RPMI7951 (cell line): ENCODE measurements at places on chromosomes 6 and 20. TPM values are rescaled to one million over a fixed set of nuclear protein-coding genes. Genes with fewer than 3 reads are reported as not detected.

DNA sequence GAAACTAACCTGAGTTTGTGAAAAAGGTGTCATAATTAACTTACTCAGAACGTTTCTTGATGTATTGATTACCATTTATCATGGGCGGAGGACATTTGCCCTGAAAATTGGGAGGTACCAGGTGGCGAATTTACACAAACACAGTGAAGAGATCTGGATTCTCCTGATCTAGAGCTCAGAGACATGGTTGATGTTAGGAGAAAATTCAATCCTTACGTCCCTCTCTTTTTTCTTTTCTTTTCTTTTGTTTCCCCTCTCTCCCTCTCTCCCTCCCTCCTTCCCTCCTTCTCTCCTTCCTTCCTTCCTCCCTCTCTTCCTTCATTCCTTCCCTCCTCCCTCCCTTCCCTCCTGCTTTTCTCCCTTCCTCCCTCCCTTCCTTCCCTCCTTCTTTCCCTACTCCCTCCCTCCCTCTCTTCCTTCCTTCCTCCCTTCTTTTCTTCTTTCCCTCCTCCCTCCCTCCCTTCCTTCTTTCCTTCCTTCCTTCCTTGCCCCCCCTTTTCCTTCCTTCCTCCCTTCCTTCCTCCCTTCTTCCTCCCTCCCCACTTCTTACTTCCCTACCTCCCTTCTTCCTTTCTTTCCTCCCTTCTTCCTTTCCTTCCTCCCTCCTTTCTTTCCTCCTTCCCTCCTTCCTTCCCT, 234.1 kb downstream of the OTOR start:
- no peak for DNase-seq

GRCh38 chr6:109347779-109348178, 34.5 kb downstream of the CD164 start:
- no peak for DNase-seq

DNA sequence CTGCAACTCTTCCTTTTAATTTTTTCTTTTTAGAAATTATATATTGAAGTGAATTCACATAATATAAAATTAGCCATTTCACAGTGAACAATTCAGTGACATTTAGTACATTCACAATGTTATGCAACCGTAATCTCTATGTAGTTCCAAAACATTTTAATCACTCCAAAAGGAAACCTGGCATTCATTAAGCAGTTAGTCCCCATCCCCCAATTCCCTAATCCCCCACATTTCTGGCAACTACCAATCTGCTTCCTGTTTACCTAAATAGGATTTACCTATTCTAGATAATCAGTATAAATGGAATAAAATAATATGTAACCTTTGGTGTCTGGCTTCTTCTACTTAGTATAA, 8.5 kb upstream of the DDX27 start:
- DNase-seq = no peak

DNA sequence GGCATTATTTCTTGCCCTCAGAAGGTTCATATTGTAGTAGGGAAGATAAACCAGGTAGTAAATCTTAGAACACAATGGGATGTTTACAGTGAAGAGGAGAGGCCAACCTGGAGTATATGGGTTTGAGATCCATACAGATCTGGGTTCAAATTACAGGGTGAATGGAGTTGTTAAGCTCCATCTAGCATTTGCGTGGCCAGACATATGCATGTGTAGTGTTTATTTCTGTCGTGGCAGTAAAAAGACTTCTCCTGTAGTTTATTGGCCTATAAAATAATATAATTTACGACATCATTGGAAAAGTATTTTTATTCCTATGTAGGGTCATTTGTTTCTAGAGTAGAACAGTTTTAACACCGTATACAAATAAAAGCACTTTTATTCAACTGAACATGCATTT, 25.2 kb upstream of the TULP4 start:
- no peak for DNase-seq

The HAO1 gene
- 0.20 TPM in 1 of 2 replicates, not detected in the other for total RNA-seq

DNA sequence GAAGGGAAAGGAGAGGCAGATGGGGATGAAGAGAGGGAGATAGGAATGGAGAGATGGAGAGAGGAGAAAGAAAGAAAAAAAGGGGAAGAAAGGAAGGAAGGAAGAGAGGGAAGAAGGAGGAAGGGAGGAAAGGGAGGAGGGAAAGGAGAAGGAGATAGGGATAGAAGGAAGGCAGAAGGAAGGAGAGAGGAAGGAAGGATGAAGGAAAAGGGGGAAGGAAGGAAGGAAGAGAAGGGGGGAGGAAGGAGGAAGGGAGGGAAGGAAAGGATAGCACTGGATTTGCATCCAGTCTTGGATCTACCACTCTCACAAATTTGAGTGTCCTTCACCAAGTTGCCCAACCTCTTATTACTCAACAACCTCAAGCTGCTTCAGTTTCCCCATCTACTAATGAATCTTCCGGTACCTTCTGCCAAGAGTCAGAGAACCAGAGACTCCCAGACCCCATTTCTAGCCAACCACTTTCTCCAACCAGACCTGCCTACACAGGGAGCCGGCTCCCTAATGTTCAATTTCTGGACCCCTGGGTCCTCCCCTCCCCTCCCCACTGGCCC, 79.7 kb upstream of the FOXP4 start:
- DNase-seq = no peak

The AARS2 gene
- 7.1 and 11.5 TPM in 2 replicates for total RNA-seq

DNA sequence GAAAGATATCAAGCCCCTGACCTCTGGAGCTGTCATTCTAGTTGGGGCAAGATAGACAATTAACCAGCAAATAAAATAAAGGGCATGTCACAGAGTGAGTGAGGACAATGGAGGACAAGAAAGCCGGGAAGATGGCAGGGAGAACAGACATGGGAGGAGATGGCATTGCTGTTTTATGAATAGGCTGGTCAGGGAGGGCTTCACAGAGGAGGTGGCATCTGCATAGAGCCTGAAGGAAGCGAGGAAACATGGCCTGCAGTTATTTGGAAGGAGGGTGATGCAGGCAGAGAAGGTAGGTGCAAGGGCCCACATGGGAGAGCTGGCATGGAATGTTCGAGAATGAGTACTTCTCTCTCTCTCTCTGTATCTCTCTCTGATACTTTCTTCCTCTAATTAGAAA, 63.7 kb downstream of the EFCAB8 start:
- no peak for DNase-seq

The HLA-B gene
- total RNA-seq = 1,333 and 1,408 TPM in 2 replicates

GRCh38 chr20:45782890-45783289, 8.8 kb downstream of the WFDC3 start:
- DNase-seq = peak; percentile 42

The ZSCAN23 gene
- total RNA-seq = 4.0 and 8.4 TPM in 2 replicates

- no peak for DNase-seq
Observed at GRCh38 chr20:62736026-62736406, 27.4 kb downstream of the NTSR1 start.

The RIOK1 gene
- total RNA-seq = 11.9 and 15.5 TPM in 2 replicates

DNA sequence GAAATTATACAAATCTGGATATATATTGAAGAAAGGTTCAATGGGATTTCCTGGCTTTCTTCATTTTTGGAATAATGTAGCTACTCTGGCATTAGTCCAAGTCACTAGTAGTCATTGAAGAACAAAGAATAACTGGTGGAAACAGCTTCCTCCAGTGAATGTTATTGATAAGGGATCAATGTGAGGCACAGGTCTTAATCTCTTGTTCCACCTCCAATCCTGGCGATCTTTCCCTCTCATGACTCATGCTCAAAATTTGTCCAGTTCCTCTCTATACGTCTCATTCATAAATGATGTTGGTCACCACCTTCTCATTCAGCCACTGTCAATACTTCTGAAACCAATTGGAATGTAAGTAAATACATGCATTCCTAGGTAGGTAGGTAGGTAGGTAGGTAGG, 185.0 kb upstream of the BMP2 start:
- no peak for DNase-seq

The OPRL1 gene
- 0.29 and 0.84 TPM in 2 replicates for total RNA-seq

- peak; percentile 60 for DNase-seq
Observed at GRCh38 chr20:59948828-59949720, 8.9 kb downstream of the FAM217B start.

DNA sequence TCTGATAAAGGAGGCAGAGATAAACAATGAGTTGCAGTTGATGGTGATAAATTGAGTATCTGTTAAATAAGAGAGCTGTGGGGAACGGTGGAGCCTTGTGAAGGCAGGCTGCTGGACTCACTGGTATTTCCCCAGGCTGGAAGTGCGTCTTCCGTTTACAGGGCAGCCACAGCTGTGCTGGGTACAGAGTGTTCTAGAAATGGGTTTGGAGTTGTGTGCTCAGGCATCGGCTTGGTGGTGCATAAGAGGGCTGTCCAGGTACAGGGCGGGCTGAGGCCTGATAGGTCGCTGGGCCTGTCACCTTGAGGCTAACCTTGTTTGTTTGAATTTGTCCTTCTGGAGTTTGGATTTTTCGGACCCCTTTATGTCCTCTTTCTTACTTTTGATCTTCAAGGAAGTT, 39.3 kb downstream of the ARID1B start:
- no peak for DNase-seq

The RFX6 gene
- not detected in 2 replicates for total RNA-seq

DNA sequence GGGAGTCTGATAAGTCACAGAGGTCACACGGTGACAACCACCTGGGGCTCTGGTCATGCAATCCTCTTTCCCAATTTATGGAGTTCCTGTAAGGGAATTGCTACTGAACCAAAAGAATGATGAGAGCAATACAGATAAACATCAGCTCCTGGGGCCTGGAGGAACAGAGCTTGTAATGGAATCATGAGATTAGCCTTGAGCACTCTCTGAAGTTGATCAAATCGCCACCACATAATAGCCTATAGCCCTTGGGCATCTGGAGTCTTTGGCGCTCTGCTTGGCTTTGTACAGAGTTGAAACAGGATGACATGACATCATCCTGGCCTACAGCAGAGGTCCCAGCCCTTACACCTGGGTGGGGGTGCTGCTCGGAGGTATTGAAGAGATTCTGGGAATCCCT, 154.3 kb upstream of the DTNBP1 start:
- DNase-seq = no peak

The RNF144B gene
- total RNA-seq = 0.10 TPM in 1 of 2 replicates, not detected in the other

- DNase-seq = no peak
Observed at GRCh38 chr6:56532766-56533551, 109.7 kb downstream of the DST start.

The SYCP2L gene
- total RNA-seq = 0.49 and 4.9 TPM in 2 replicates

DNA sequence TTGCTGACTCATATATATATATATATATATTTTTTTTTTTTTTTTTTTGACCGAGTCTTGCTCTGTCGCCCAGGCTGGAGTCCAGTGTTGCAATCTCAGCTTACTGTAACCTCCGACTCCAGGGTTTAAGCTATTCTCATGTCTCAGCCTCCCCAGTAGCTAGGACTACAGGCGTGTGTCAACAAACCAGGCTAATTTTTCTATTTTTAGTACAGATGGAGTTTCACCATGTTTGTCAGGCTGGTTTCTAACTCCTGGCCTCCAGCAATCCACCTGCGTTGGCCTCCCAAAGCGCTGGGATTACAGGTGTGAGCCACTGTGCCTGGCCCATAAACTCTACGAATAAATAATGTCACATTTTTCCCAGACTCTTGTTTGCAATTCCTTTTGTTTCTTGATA, 4.8 kb downstream of the LRP11 start:
- DNase-seq = no peak

GRCh38 chr6:24477070-24477469, 12.3 kb downstream of the GPLD1 start:
- DNase-seq = no peak

The WFDC12 gene
- not detected in 2 replicates for total RNA-seq

DNA sequence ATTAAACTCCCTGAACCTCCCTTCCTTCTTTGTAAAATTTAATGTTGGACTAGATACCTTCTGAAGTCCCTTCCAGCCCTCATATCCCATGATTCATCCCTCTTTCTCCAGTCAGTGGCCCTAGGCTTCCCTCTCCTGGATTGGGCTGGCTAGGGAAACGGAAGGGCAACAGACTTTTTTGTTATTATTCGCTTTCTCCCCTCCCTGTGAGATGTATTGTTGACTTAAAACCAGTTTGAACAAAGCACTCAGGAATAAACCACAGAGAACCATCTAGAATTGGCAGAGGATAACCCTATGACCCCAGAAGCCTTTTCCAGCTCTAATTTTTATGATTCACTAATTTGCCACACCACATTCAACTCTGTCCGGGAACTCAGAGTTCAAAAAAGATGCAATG, 239.7 kb upstream of the SUPT3H start:
- peak; percentile 99 for DNase-seq

The SDHAF4 gene
- total RNA-seq = 10.5 and 12.4 TPM in 2 replicates

- DNase-seq = peak; percentile 32
Observed at GRCh38 chr20:41048461-41049301, 20.1 kb downstream of the TOP1 start.

DNA sequence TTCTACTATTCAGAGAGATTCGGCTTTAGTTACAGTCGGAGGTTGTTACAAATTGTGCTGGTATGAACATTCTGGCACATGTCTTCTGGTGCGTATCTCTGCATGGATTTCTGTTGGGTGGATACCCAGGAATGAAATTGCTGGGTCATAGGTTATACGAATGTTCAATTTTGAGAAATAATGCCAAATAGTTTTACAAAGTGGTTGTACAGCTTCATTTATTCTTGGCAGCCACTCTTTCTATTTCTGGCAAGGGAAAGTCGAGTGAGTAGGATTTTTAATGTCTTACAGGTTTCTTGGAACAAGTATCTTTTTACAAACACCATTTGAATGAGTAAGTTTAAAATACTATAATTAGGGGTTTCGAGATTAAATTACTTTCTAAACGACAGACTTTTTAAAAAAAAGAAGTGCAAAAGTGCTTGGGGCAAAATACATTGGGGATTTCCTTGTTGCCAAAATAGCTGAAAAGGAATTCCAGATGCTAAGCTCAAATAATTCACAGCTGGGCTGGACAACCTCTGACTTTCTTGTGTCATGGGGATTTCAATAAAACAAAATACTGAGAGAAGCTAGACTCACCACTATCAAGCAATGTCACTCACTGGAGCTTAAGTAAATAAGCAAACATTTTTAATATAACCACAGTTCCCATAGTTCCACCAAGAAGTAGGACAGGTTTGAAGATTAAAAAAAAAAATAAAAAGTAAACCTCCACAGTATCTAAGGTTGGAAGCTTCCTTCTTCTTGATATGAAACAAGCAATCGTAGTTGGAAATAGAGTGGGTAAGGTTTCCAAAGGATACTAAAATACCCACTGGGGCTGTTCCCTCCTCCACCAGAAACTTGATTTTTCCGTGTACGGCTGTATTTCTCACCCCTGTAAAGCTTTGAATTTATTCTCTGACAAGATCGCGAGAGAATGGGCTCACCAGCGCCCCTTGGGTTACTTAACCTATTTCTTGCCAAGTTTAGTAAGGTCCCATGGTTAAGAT, 21.6 kb upstream of the GFOD1 start:
- peak; percentile 65 for DNase-seq

The CCN5 gene
- total RNA-seq = not detected in 2 replicates

DNA sequence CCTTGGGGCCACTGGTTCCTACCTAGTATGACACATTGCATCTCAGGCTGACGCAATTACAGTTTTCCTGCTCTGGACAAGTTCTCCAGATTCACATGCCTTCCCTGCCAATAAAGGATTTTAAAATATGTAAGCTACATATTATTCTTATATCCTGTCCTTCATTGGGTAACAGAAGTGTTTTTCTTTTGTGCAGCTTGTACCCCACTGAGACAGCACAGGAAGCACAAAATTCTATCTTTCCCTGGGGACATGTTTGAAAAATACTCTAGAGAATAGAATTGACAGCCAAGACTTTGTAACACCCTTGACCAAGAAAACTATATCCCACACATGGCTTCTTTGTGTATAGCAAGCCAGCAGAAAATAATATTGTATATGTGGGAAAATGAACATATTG, 456.8 kb downstream of the MAFB start:
- no peak for DNase-seq
